NB4 (cell line): ENCODE measurements at places on chromosomes 16 and 17.

- DNase-seq: no peak
Measured at GRCh38 chr16:8295513-8296237, 294.6 kb downstream of the TMEM114 start.

DNA sequence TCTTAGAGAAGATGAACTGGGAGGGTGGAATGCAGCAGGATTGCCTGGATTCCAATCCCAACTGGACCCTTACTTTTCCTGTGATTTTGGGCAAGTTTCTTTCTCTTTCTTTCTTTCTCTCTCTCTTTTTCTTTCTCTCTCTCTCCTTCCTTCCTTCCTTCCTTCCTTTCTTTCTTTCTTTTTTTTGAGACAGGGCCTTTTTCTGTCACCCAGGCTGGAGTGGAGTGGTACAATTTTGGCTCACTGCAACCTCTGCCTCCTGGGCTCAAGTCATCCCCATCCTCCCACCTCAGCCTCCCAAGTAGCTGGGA lies 20.5 kb downstream of the CDH1 start:
- no peak for DNase-seq

DNA sequence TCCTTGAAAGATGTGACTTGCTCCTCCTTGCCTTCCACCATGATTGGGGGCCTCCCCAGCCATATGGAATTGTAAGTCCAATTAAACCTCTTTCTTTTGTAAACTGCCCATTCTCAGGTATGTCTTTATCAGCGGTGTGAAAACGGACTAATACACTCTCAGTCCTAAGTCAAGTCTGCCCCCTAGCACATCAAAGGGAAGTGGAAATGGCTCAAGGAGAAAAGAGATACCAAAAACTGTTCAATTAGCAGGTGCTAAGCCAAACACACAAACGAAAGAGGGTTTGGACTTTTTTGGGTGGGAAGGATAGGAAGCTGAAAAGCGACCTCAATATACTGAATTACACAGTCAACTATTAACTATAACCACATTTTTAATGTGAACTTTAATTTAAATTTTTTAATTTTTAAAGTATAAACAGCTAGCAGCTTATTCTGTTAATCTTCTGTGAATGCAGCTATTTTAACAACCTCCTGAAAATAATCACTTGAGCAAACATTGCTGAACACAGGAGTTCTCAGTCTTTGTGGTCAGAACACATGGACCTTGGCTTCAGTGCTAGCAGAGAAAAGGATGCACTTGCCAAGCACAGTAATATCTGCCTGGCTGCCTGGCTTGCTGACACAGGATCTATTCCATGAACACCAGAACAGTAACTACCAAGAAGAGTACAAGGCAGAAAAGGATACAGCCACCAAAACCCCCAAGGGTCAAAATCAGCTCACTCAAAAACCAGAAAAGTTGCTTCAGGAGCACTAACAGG lies 10.9 kb downstream of the ZNF18 start:
- no peak for DNase-seq

GRCh38 chr16:1059310-1059709 lies 13.2 kb upstream of the SSTR5 start:
- no peak for DNase-seq

DNA sequence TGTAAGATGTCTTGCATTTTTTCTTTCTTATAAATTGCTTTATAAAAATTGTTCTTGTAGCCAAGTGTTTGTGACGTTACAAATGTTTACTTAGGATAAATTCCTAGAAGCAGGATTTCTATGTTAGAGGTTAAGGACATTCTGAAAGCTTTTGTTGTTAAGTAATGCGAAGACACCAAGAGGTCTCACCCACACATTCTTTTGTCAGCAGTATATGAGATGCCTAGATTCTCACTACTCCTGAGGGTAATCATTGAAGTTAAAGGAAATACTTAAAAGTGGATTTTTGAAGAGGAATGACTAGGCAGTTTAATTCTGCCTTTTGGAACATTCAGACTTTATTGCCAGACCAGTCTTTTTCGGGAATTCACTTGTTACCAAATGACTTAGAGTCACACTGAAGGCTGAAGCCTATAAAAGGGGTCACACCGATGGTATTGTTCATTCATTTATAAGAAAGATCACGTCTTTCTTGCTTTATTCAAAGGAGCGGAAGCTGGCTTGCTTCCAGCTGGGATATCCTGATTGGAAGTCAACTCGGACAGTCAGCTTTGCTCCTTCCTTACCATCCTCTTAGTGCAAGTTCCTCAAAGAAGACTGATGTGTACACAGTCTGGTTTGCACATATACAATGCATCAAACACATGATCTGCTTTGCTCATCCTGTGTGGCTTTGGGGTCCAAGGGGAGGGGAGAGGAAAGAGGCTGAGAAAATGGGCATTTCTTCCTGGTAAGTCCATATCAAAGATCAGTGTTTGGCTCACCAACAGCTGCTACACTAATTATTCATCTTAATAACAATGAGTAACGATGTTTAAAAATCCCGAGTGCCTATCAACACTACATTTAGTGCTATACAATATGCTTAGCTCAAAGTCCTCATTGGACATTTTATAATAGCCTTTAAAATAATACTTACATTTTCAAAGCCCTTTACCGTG lies 160.0 kb downstream of the MAP2K6 start:
- DNase-seq: no peak

GRCh38 chr17:43418441-43419374 lies 19.9 kb downstream of the ARL4D start:
- DNase-seq: peak; percentile 91

DNA sequence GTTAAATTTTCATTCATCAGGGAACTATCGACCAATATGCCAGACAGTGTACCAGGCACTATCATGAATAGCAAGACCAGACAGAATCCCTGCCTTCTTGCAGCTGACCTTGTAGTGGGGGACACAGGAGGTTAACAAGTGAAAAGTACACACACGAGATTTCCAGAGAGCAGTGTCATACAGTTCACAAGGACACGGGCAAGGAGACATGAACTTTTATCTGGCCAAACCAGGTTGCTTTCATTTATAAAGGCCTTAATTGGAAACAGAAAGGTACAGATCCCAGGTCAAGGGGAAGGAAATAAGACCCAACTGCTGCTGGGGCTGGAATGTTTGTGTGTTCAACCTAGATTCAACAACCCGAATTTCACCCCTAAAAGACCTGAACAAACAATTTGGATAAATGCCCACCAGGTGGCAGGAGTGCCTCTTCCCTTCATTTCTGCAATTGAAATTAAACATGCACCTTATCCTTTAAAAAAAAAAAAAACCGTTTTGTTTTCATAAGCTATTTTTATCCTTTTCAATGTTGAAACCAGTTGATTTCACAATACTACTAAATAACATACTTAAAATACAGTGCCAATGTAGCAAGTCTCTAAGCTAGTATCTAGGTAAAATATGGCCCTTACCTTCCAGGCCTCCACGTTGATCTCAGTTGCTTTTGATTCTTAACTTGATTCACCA lies 65.9 kb downstream of the EMP2 start:
- DNase-seq: peak; percentile 64

DNA sequence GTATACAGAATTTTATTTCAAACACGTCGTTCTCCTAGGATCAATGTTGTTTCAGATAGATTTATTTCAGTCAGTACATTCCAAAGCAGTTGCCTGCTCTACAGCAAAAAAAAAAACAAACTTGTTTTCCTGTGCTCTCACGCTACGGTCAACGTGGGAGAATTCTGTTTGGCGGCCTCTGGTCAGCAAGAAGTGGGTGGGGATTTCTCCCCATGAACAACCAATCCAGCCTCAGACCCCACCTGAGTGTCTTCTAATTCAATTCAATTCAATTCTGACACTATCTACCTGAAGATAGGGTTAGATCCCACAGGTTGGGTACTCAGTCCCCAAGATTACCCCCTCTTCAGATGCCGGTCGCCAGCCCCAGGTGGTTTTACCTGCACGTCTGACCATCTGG lies 22.1 kb downstream of the C17orf58 start:
- no peak for DNase-seq

DNA sequence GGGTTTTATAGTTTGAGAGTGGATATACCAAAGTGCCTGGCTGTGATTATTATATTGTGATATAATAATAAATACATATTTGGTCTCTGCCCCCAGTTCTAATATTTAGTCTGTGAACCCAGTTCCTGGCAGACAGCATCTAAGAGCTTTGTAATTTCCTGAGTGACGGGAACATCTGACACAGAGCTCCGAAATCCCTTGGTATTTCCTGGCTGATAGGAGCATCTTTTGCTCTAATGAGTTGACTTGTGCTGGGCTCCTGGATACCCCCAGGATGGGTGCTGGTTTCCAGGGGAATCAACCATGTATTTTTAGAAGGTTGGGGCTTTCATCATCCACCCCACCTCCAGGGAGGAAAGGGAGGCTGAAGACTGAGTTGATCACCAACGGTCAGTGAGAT lies 187.3 kb downstream of the CDH13 start:
- DNase-seq: no peak

GRCh38 chr16:1459967-1460366 lies 14.9 kb downstream of the CLCN7 start:
- DNase-seq: no peak

- peak; percentile 42 for DNase-seq
Measured at GRCh38 chr17:73105431-73105830, 12.9 kb upstream of the SLC39A11 start.

GRCh38 chr16:20260215-20261009 lies 66.9 kb downstream of the GP2 start:
- no peak for DNase-seq

GRCh38 chr16:63426275-63426870 lies 1390.1 kb upstream of the CDH8 start:
- DNase-seq: no peak

- no peak for DNase-seq
Measured at GRCh38 chr16:87250431-87250960, 66.7 kb downstream of the C16orf95 start.

DNA sequence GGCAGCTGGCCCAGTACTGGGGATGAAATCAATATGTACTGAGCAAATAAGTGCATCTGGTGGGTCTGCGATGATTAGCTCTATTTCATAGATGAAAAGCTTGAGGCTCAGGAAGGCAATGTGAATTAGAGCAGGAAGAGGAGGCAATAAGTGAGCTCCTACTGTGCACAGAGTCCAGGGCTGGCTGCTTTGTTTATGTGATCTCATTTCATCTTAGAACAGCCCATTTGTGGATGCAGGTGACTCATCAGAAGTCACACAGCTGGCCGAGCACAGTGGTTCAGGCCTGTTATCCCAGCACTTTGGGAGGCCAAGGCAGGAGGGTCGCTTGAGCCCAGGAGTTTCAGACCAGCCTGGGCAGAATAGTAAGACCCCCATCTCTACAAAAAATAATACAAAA lies 7.1 kb downstream of the TMEM114 start:
- DNase-seq: no peak

GRCh38 chr17:67127925-67128324 lies 83.6 kb downstream of the CACNG1 start:
- DNase-seq: no peak
